Epithelial cell of prostate (primary cell): ENCODE measurements at places on chromosomes 7 and 10.

DNA sequence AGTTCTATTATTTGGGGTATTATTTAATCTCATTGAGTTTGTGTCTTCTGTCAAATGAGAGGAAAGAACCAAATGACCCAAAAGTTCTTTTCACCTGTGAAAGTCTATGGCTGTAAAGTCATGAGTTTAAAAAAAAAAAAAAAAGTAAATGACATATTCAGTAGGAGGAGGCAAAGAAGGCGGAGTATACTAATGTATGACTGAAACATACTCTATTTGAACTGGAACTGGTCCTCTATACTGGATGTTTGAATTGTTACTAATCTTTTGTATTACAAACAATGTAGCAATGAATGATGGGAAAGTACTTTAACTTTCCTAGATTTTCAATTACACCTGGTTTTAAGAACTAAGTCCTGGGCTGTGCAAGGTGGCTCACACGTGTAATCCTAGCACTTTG, 24.9 kb upstream of the GSAP start:
- no peak for DNase-seq

GRCh38 chr10:73892310-73893030, 18.1 kb upstream of the CAMK2G start:
- no peak for DNase-seq

GRCh38 chr10:70359017-70359550, 23.3 kb downstream of the LRRC20 start:
- DNase-seq: no peak

DNA sequence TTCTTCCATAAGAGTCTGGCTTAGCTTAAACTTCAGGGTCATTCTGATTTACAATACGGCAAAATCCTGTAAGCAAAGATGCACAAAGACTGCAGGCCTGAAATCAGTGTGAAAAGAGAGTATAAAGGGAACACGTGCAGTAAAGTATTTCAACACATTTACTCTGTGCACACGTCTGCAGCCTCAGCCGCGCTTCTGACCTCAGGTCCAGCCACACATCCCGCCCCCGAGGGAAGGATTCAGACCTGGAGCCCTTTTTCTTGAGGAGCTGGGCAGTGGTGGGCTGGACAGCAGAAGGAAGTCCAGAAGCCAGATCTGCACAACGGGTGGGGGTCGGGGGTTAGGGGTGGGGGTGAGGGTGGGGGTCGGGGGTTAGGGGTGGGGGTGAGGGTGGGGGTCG, 58.9 kb upstream of the FAM20C start:
- DNase-seq: no peak

DNA sequence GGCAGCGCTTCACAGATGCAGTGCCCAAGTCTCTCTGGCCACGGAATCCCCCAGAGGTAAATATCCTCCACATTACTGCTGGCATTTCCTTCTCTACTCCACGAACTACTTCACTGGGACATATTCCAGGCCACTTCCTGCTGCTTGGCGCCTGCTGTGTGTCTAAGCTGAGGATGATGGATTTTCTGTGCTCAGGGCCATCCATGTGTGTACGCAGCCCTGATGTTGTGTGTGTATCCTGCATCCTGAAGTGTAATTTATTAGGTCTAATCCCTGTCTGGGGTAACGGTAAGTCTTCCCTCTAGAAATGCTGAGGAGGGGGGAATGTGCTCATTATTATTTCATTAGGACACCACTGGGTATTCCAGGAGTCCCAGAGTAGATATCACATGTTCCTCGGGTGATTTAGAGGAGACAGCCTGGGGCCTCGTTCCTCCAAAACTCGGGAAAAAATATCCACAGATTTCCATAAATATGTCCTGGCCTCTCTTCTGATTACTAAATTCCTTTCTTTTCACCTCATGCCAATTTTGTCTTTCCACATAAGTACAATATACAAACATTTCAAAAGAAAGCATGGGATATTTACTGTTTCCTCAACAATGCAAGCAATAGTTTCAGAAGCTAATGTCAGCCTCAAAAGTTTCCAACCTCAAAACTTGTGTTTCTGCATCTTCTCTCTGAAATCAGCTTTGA, 25.5 kb upstream of the HABP2 start:
- DNase-seq: no peak

GRCh38 chr7:49800031-49800430, 26.6 kb downstream of the VWC2 start:
- DNase-seq: no peak

DNA sequence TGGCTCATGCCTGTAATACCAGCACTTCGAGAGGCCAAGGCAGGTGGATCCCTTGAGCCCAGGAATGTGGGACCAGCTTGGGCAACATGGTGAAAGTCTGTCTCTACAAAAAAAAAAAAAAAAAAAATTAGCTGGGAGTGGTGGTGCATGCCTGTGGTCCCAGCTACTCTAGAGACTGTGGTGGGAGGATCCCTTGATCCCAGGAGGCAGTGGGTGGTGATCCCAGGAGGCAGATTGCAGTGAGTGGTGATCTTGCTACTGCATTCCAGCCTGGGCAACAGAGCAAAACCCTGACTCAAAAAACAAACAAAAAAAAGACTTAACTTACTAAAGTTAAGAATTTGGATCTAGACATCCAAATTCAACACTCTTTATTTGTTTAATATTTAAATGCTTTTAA, 10.2 kb upstream of the ADO start:
- DNase-seq: no peak
